Activated CD4-positive, alpha-beta memory T cell treated with anti-CD3 and anti-CD28 coated beads for 36 hours (primary cell): ENCODE measurements at places on chromosomes 11 and 22. TPM values are rescaled to one million over a fixed set of nuclear protein-coding genes. Genes with fewer than 3 reads are reported as not detected.

DNA sequence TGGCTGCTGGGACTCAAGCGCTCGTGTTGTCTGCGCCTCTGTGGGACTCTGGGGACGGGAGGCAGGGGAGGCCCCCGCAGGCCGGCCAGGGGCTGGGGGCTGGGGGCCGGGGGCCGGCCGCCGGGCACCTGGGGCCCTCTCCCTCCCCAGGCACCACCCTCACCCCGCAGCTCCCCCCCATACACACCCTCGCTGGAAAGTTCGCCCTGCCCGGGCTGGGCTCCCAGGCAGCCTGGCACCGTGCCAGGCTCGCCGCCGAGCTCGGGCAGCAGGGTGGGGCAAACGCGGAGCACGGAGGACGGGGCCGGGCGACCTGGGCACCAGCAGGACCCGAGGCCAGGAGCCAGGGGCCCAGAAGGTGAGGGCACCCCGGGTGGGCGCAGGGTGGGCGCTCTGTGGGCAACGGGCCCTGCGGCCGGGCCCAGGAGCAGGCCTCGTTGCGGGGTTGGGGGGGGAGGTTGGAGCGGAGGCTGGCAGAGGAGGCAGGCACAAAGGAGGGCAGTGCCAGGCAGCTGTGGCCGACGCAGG, 76.7 kb upstream of the WNT7B start:
- H3K27me3 ChIP-seq = no peaks in the 10 kb centered on the region
- peak overlapping the region; percentile 82 for H3K4me3 ChIP-seq
- H3K4me1 ChIP-seq = peaks cover 50% of the 10 kb centered on the region

GRCh38 chr11:75894036-75894585, 79.1 kb downstream of the UVRAG start:
- peaks cover 19% of the 10 kb centered on the region for H3K4me1 ChIP-seq
- no peak overlapping the region for H3K4me3 ChIP-seq
- no peaks in the 10 kb centered on the region for H3K27me3 ChIP-seq
- H3K36me3 ChIP-seq = peaks cover 6% of the 10 kb centered on the region

Gene CLTCL1
- 1.1 TPM for total RNA-seq

GRCh38 chr11:78033040-78033439, 10.0 kb upstream of the KCTD14 start:
- no peaks in the 10 kb centered on the region for H3K27me3 ChIP-seq
- no peaks in the 10 kb centered on the region for H3K4me1 ChIP-seq
- no peak overlapping the region for H3K4me3 ChIP-seq
- H3K36me3 ChIP-seq = no peaks in the 10 kb centered on the region

DNA sequence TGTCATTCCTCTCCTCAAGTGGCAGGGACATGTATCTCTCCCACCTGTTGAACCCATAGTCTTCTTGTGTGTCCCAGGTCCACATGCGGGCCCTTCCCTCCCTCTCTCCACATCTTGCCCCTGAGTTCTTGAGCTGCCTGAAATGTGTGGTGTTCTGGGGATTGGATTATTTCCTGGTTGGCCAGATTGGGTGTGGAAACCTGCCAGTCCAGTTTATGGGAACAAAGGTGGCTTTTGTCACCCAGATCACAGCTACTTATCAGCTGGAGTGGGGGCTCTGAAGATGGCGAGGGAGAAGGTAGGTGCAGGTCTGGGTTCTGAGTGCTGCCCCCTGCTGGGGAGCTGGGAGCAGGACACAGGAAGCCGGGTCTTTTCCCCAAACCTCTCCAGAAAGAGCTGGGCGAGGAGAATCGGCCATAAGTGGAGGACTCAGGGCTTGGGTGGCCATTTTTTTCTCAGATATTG, 14.2 kb downstream of the DTX4 start:
- H3K4me3 ChIP-seq = no peak overlapping the region
- H3K36me3 ChIP-seq = no peaks in the 10 kb centered on the region
- H3K4me1 ChIP-seq = peaks cover 2% of the 10 kb centered on the region
- H3K27ac ChIP-seq = no peak overlapping the region
- H3K27me3 ChIP-seq = no peaks in the 10 kb centered on the region

Gene GLYAT
- not detected for total RNA-seq

Gene TSGA10IP
- not detected for total RNA-seq

DNA sequence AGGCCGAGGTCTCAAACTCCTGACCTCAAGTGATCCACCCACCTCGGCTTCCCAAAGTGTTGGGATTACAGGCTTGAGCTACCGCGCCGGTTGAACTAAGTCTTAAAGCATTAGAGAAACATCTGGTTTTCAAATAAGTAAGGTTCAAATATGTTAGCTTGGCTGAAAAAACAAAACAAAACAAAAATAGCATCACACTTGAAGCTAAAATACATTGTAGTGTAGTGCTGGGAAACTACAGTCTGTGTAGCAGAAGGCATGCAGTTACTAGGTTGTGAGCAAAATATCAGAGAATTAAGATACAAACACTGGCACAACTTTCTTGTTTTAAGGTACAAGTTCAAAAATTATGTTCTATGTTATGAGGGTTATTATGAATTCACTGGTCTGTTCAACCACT, 224.8 kb upstream of the CHORDC1 start:
- no peaks in the 10 kb centered on the region for H3K27me3 ChIP-seq
- H3K4me1 ChIP-seq = peaks cover 11% of the 10 kb centered on the region
- no peaks in the 10 kb centered on the region for H3K36me3 ChIP-seq
- H3K4me3 ChIP-seq = no peak overlapping the region

Gene MRGPRG
- not detected for total RNA-seq

Gene ALX4
- total RNA-seq = not detected

DNA sequence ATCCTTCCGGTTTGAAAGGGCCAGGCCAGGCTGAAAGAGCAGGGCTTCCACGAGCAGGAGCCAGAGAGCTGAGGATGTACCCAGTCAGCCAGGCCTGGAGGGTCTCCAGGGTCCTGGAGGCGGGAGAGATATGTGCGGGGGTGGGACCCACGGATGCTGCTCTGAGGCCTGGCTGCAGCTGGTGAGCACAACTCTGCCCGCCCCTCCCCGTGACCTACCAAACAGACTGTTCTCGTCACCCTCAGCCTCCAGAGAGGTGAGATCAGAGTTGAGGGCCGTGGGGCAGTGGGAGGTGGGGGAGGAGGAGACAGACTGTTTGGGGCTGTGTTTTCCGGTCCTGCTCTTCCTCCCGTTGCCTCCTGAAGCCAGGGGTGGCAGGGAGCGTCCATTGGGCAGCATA, 42.2 kb downstream of the TRIOBP start:
- peaks cover 2% of the 10 kb centered on the region for H3K36me3 ChIP-seq
- no peak overlapping the region for H3K27ac ChIP-seq
- H3K27me3 ChIP-seq = no peaks in the 10 kb centered on the region

DNA sequence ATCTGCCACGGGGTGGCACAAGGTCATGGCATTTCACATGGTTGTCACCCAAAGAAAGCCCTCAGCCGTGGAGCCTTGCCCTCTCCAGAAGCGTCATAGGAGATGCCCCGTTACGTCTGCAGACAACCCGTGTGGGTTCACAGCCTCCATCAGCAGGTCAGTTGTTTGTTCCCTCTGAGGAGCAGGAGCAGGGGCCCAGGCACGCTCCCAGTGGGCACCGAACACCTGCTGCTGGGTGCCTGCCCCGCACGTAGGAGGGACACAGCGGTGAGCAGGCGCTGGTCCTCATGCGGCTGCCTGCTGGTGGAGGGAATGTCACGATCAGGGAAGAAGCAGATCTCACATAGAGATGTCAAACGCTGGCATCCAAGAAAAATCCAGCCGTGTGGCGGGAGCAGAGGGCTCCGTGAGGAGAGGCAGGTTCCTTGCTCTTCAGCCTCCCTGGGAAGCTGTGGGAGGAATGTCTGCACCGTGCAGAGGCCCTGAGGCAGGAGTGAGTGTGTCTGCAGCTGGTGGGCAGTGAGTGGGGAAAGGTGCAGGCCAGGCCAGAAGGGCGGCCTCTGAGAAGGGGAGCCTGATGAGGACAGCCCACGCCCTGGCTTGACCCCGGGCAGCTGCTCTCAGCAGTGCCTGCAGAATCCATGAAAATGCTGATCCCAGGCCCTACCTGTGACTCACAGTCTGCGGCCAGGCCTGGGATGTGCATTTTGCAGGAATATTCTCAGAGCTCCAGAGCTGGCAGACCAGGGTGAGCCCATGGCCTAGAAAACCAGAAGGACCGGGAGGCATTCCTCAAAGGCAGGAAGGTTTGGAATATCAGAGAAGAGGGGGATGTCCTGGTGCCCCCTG, 36.4 kb upstream of the TH start:
- DNase-seq = peak; percentile 6
- no peaks in the 10 kb centered on the region for H3K27me3 ChIP-seq
- no peak overlapping the region for H3K4me3 ChIP-seq
- no peak overlapping the region for H3K27ac ChIP-seq
- no peaks in the 10 kb centered on the region for H3K36me3 ChIP-seq

Gene PLET1
- not detected for total RNA-seq

Gene UBQLNL
- total RNA-seq = 0.17 TPM

DNA sequence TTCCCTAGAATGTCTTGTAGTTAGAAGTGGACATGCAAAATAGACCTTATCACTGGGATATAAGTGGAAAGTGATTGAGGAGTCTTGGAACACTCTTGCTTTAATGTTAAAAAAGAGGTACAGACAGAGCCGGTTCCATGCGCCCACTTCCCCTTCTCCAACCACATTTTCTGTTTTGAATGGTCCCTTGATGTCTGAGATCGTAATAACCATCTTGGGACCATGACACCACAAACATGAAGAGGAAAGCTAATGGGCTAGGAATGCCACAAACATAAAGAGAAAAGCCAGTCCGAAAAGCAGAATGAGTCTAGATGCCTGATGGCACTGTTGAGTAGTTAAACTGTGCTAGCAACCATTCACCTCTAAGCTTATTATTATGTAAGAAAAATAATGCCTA, 54.8 kb upstream of the SPON1 start:
- H3K4me1 ChIP-seq = no peaks in the 10 kb centered on the region
- DNase-seq = no peak
- no peak overlapping the region for H3K4me3 ChIP-seq
- no peak overlapping the region for H3K27ac ChIP-seq
- H3K27me3 ChIP-seq = no peaks in the 10 kb centered on the region
- no peaks in the 10 kb centered on the region for H3K36me3 ChIP-seq

- peak overlapping the region; percentile 79 for H3K4me3 ChIP-seq
- peaks cover 8% of the 10 kb centered on the region for H3K36me3 ChIP-seq
- no peak for DNase-seq
- peaks cover 21% of the 10 kb centered on the region for H3K4me1 ChIP-seq
Measured at GRCh38 chr22:43185860-43186261, 1.1 kb downstream of the TTLL12 start.

GRCh38 chr11:99316776-99317520, 296.2 kb downstream of the CNTN5 start:
- H3K36me3 ChIP-seq = no peaks in the 10 kb centered on the region
- DNase-seq = no peak
- no peaks in the 10 kb centered on the region for H3K27me3 ChIP-seq
- H3K4me3 ChIP-seq = no peak overlapping the region

GRCh38 chr11:96481771-96482170, 92.0 kb downstream of the JRKL start:
- H3K4me1 ChIP-seq = no peaks in the 10 kb centered on the region
- no peak overlapping the region for H3K27ac ChIP-seq
- peaks cover 3% of the 10 kb centered on the region for H3K27me3 ChIP-seq
- DNase-seq = no peak
- no peak overlapping the region for H3K4me3 ChIP-seq

DNA sequence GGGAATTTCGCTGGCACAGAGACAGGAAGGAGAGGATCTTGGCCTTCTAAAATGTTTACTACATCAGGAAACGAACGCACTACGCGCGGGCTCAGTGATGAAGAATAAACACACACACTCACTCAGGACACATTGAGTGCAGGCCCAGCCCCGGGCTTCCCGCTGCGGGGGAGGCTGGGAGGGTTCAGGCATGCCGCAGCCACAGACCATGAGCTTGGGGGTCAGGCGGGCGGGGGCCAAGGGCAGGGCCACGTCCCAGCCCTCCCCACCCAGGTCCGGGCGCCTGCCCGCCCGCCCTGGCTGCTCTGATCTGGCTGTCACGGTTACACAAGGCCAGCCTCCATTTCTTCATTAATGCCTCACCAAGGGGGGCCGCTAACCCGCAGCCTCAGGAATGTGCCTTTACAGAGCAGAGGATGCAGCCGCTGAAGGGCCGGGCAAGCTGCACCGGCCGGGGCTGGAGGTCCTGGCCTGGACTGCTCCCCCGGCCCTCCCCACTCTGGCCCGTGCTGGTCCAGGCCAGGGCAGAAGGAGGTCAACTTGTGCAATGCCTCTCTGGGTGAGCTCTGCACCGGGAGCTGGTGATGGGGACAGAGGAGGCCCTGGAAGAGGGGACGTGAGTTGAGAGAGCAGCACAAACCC, 41.7 kb downstream of the IGF2 start:
- H3K36me3 ChIP-seq = no peaks in the 10 kb centered on the region
- DNase-seq = no peak
- H3K4me3 ChIP-seq = no peak overlapping the region
- no peak overlapping the region for H3K27ac ChIP-seq

- H3K4me1 ChIP-seq = peaks cover 4% of the 10 kb centered on the region
- no peak overlapping the region for H3K4me3 ChIP-seq
- H3K27me3 ChIP-seq = no peaks in the 10 kb centered on the region
- H3K27ac ChIP-seq = no peak overlapping the region
- H3K36me3 ChIP-seq = no peaks in the 10 kb centered on the region
- peak; percentile 32 for DNase-seq
Measured at GRCh38 chr22:41367039-41367679, 14.6 kb upstream of the TEF start.

DNA sequence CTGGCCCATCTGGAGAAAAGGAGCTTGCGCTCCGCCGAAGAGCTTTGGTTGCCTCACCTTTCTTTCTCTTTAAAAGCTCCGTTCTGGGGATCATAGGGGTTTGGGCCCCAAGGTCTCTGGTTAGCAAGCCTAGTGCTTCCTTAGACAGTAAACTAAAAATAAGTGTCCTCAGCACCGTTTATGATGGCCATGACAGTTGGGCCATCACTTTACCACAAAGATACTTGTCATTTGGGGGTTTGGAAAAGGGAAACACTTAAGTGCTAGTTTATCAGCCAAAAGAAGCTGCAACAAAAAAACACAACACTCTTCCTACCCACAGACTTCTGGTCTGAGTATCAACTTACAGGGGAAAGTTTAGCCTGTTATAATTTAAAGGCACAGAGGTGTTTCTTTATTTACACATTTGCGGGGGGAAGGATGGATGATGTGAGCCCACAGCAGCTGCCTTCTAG, 88.4 kb upstream of the CD44 start:
- H3K27ac ChIP-seq = peak overlapping the region; percentile 36
- peaks cover 7% of the 10 kb centered on the region for H3K36me3 ChIP-seq
- peaks cover 58% of the 10 kb centered on the region for H3K4me1 ChIP-seq
- H3K27me3 ChIP-seq = no peaks in the 10 kb centered on the region
- peak overlapping the region; percentile 7 for H3K4me3 ChIP-seq
- DNase-seq = no peak

DNA sequence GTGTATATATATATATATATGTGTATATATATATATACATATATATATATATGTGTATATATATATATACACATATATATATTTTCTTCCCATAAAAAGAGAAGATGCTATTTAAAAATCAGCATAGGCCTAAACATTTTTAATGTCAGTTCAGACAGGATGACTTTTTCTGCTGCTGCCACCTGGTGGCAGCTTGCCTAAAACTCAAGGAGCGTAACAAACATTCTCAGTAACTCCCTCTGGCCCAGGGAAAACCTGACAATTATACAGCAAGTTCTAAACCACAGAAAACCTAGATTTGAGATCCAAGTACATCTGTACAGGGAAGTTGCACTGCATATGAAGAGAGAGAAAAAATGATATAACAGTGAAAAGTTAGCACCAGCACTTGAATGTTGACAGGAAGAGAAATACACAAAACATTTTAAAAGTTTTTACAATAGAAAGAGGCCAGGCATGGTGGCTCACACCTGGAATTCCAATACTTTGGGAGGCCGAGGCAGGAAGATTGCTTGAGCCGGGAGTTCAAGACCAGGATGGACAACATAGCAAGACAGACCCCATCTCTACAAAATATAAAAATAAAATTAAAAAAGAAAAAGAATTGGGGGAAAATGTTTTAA, 16.6 kb downstream of the OR8A1 start:
- H3K36me3 ChIP-seq = no peaks in the 10 kb centered on the region
- H3K4me3 ChIP-seq = no peak overlapping the region
- DNase-seq = peak; percentile 57
- peaks cover 15% of the 10 kb centered on the region for H3K27me3 ChIP-seq

Gene PRCP
- 27.0 TPM for total RNA-seq
